ENCODE measurements at places on chromosomes 2 and 18.

DNA sequence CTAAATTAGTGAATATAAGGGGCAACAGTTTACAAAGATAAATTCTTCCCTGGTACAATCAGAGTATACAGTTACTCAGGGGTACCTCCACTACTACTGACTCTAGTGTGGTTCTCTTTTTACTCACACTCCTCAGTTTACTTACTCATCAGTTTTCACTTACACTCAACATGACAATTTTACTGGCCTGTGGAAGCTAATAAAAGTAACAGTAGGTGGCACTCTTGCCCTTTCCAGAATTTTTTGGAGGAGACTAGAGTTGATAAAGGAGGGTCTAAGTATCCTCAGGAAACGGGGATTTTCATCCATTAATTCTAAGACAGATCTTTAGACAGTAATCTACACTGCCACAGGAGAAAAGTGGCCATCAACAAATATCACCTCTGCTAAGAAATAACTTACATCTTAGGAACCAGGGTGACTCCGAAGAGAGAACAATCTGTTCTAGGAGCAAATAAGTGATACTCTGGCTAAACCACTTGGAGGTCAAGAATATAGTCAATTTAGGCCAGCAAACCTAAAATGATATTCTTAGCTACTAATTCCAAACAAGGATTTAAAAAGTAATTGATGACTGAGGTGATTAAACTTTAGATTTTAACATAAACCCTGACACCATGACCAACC, 61.3 kb downstream of the ATL2 start:
- peaks cover 26% of the 10 kb centered on the region for H3K36me3 ChIP-seq
- no peak for DNase-seq
- H3K4me3 ChIP-seq = no peak overlapping the region
- H3K27ac ChIP-seq = no peak overlapping the region
- H3K4me1 ChIP-seq = no peaks in the 10 kb centered on the region

GRCh38 chr2:100301881-100302584, 20.3 kb downstream of the LONRF2 start:
- H3K27me3 ChIP-seq = no peaks in the 10 kb centered on the region
- no peak for DNase-seq
- no peak overlapping the region for H3K27ac ChIP-seq
- H3K36me3 ChIP-seq = no peaks in the 10 kb centered on the region
- H3K4me3 ChIP-seq = no peak overlapping the region

GRCh38 chr2:74525717-74526648, at the start of gene DQX1:
DQX1 (minus strand) TSS chr2:74526231; CDS start chr2:74525729, 502 bp downstream.
- H3K27me3 ChIP-seq = no peaks in the 10 kb centered on the region
- peaks cover 21% of the 10 kb centered on the region for H3K36me3 ChIP-seq
- no peak within 1 kb of the TSS for H3K4me3 ChIP-seq

DNA sequence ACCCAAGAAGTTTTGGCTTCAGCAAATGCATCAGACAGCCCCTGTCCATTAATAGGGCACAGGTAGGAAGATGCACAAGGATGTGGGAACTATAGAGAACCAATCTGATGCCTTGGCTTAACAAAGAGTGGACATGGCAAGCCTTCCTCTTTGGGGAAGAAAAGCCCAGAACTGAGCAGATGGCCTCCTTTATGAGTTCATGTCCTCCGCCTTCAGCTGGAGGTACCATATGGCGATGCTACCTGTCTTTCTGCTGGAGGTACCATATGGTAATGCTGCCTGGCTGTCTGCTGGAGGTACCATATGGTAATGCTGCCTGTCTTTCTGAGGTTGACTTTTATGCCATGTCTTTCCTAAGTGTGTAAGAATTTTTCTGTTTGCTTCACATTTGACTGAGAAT, 6.0 kb downstream of the RETREG2 start:
- no peak overlapping the region for H3K4me3 ChIP-seq
- no peak overlapping the region for H3K27ac ChIP-seq
- peaks cover 45% of the 10 kb centered on the region for H3K36me3 ChIP-seq
- H3K27me3 ChIP-seq = no peaks in the 10 kb centered on the region
- H3K4me1 ChIP-seq = peaks cover 10% of the 10 kb centered on the region

DNA sequence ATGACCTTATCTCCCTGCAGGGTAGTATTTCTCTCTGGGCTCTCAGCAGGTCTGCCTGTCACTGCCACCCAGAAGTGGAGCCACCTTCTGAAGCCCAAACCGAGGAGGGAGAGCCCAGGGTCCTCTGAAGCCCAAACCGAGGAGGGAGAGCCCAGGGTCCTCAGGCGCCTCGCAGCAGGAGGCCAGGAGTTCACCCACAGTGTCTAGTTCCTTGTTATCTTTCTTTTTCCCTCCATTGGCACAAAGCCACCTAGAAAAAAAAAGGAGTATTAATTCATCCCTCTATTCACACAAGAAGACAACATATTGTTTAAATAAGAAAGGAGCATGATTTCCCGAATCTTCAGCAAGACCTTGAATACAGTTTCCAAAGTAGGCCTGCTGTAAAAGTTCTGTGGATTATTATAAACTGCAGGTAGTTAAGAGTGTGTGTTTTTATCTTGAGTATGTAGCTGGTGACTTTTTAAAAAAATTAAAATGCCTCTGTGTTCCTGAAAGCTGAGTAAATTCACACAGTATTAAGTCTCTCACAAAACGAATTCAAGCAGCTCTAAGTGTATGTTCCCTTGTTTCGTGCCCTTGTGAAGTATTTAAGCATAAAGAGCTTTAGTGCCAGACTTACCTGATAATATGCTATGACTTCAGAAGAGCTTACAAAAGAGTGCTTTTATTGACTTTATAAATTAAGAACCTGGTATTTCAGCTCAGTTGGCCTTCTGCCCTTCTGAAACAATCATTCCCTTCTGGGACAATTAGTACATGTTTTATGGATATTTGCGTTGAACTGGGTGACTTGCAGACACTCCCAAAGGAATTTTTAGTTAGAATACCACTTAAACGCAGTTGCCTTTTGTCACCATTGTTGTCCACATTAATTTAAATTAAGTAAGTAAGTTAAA, 11.7 kb upstream of the GRHL1 start:
- no peaks in the 10 kb centered on the region for H3K4me1 ChIP-seq
- DNase-seq = no peak
- H3K27me3 ChIP-seq = no peaks in the 10 kb centered on the region
- H3K27ac ChIP-seq = no peak overlapping the region

DNA sequence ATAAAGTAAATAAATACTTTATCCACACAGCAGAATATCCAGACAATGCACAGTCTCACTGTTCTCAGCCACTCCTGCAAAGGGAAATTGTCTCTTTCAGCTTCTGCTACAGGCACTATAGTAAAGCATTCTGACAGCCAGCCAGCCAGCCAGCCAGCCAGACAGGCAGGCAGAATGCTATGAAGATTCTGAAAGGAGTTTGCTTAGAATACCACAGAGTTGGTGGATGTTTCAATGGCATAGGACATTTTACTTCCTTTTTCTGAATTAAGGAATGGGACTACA, 116.1 kb upstream of the CYP26B1 start:
- no peak overlapping the region for H3K27ac ChIP-seq
- H3K4me3 ChIP-seq = no peak overlapping the region
- no peaks in the 10 kb centered on the region for H3K36me3 ChIP-seq
- no peak for DNase-seq
- no peaks in the 10 kb centered on the region for H3K4me1 ChIP-seq

DNA sequence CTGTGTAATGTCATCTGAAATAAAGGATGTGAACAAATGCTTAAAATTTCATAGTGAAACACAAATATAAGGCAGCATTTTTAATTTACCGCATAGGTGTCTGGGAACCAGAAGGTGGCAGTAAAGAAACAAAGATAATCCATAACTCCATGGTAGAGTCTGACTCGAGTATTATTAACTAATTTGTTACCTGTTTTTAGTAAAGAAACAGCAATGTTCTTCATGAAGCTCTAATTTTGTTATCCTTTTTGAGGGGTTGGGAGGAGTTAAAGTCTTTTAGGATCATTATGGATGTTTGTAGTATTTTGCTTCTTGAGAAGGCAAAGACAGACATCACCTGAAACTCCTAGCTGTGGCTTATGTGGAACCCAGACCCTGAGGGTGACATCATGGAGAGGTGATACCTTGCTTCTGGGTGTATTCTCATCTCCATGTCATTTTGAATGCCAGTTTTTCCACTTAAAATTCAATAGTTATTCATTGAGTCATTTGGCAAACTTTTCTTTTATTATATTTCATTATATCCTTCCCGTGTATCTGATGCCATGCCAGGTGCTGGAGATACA, 286.2 kb upstream of the EPAS1 start:
- H3K36me3 ChIP-seq = peaks cover 4% of the 10 kb centered on the region
- DNase-seq = no peak
- H3K27me3 ChIP-seq = no peaks in the 10 kb centered on the region
- no peaks in the 10 kb centered on the region for H3K4me1 ChIP-seq

GRCh38 chr2:96843538-96844268, at the start of gene ANKRD23:
ANKRD23 (minus strand) TSS chr2:96844021; CDS start chr2:96843992, 29 bp downstream.
- no peak for DNase-seq
- H3K27me3 ChIP-seq = no peaks in the 10 kb centered on the region
- H3K4me3 ChIP-seq = no peak within 1 kb of the TSS
- no peak within 1 kb of the TSS for H3K27ac ChIP-seq

GRCh38 chr2:161036926-161037325, 123.3 kb upstream of the TANK start:
- H3K4me3 ChIP-seq = no peak overlapping the region
- DNase-seq = no peak
- no peaks in the 10 kb centered on the region for H3K36me3 ChIP-seq
- H3K27me3 ChIP-seq = no peaks in the 10 kb centered on the region
- H3K27ac ChIP-seq = no peak overlapping the region
- H3K4me1 ChIP-seq = no peaks in the 10 kb centered on the region

- no peaks in the 10 kb centered on the region for H3K36me3 ChIP-seq
- DNase-seq = no peak
- H3K27me3 ChIP-seq = no peaks in the 10 kb centered on the region
- H3K4me1 ChIP-seq = no peaks in the 10 kb centered on the region
- no peak overlapping the region for H3K27ac ChIP-seq
- H3K4me3 ChIP-seq = no peak overlapping the region
These were observed 214.2 kb upstream of the ACVR2A start for GRCh38 chr2:147630585-147630984.

- peaks cover 18% of the 10 kb centered on the region for H3K36me3 ChIP-seq
- no peak for DNase-seq
- no peak overlapping the region for H3K27ac ChIP-seq
- H3K27me3 ChIP-seq = no peaks in the 10 kb centered on the region
These were observed 82.5 kb downstream of the LPIN1 start for GRCh38 chr2:11828933-11829323.

DNA sequence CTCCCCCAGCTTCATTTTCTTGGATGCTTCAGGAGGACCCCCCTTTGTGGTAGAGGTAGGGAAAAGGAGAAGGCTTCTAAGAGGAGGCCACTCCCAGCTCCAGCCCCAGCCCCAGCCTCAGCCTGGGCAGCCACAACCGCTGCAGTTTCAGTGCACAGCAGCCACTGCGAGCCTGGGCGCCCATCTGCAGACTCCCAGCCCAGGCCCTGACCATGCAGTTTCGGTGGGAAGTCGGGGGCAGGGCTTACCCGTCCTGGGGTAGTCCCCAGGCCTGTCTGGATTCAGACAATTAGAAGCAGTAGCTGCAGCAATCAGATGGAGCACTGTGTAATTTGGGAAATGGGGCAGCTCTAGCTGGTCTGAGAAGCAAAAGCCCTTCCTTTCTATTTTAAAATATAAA, 28.6 kb downstream of the ITM2C start:
- no peaks in the 10 kb centered on the region for H3K4me1 ChIP-seq
- H3K4me3 ChIP-seq = no peak overlapping the region
- H3K27me3 ChIP-seq = no peaks in the 10 kb centered on the region
- no peaks in the 10 kb centered on the region for H3K36me3 ChIP-seq

- H3K4me1 ChIP-seq = no peaks in the 10 kb centered on the region
- H3K36me3 ChIP-seq = no peaks in the 10 kb centered on the region
- H3K27ac ChIP-seq = no peak overlapping the region
- DNase-seq = no peak
- no peaks in the 10 kb centered on the region for H3K27me3 ChIP-seq
These were observed 231.7 kb downstream of the ALK start for GRCh38 chr2:29689666-29690065.

- no peak overlapping the region for H3K4me3 ChIP-seq
- H3K27me3 ChIP-seq = no peaks in the 10 kb centered on the region
- no peaks in the 10 kb centered on the region for H3K36me3 ChIP-seq
- no peaks in the 10 kb centered on the region for H3K4me1 ChIP-seq
- no peak overlapping the region for H3K27ac ChIP-seq
- no peak for DNase-seq
These were observed 52.5 kb upstream of the ITSN2 start for GRCh38 chr2:24412812-24413211.

DNA sequence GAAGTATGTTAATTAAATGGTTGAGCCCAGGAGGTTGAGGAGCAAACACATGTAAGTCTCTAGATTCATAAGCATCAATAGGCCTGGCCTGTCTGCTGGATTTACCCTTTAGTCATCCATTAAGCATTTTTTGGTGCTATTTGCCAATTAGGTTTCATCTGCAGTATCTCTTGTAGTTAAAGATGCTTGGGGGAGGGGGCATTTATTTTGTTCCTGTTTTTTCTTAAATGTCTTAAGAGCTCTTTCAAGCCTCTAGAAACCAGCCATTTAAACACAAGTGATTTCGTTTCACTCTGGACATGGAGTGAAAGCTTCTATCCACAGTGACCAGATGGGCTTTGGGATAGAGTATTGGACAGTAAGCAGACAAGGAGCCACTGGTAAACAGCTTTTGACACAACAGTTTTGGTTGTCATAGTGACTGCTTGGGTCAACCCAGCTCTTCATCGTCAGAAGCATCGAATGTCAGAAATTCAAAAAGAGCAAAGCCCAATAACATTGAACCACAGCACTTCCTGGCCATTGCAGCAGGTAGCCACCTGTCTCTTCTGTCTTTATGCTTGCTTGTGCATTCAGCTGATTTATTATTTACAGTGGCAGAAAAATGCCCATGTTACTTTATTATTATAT, 4.9 kb downstream of the QPCT start:
- no peaks in the 10 kb centered on the region for H3K36me3 ChIP-seq
- no peak overlapping the region for H3K27ac ChIP-seq
- no peak overlapping the region for H3K4me3 ChIP-seq

DNA sequence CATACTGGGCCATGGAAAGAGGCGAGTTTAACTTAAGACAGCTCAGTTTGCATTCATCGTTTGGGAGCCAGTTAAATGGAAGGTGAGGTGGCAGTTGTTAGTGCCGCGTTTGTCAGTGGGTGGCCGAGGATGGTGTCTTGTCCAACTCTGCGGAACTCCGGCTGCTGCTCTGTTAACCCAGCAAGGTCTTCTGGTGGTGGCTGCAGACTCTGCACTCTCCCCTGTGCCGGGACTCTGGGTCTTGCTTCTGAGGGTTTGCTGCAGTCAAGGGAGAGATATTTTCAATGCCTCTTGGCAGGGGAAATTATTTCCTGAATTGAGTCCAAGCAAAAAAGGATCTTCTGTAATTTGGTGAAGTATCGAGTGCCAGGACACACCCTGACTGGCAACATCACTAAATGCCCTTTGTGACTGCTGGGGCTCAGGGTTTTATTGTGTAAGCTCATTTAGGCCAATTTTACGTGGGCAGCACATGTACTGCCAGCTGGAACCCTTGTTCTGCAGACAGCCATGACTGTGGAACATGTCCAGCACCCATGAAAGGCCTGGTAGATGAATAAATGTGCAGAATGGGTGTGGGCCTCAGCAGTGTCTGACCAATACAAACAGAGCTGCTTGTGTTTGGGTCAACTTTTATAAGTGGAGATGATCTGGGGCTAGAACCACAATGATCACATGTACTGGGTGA, 58.1 kb downstream of the IL1R2 start:
- no peak overlapping the region for H3K4me3 ChIP-seq
- no peak overlapping the region for H3K27ac ChIP-seq
- no peaks in the 10 kb centered on the region for H3K27me3 ChIP-seq
- no peaks in the 10 kb centered on the region for H3K4me1 ChIP-seq
- H3K36me3 ChIP-seq = no peaks in the 10 kb centered on the region

- no peaks in the 10 kb centered on the region for H3K36me3 ChIP-seq
- no peaks in the 10 kb centered on the region for H3K4me1 ChIP-seq
- no peak overlapping the region for H3K4me3 ChIP-seq
- no peak for DNase-seq
- H3K27me3 ChIP-seq = no peaks in the 10 kb centered on the region
These were observed 90.7 kb downstream of the NCKAP5 start for GRCh38 chr2:133477616-133477990.
